ENCODE measurements at places on chromosomes 3 and 15.

DNA sequence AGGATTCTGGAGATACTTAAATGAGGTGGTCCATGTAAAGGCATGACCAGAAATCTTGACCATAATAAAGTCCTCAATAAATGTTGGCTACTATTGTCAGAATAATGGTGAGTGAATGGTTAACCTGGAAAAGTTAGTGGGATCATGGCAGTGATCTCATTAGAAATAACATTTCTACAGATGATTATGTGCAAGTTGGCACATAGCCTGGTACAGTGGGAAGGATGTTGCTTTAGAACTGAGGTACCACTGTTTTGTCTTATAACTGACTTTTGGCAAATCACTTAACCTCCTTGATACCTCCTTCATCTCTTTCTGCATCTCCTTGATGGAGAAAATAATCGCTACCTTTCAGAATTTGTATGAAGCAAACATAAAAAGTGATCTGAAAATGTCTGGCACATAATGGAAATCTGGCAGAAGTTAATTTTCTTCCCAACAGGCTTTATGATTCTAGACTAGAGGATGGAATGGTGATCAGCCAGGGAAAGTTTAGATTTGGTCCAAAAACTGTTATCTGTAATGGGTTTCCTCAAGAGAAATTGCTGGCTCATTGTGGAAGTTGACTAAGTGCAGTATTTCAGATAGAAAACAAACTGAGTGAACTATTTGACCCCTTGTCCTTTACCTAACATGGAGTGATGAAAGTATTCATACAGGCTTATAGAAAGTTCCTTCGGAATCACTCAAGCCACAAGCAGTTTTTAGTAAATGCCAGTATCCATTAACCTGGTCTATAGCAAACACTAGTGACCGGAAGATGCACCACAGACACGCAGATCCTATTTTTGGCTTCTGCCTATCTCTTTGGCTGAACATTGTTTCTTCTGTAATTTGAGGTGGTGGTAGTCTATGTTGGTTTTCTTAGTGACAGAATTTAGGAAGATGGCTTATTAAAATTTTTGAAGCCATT, 449.6 kb upstream of the TGFBR2 start:
- DNase-seq = no peak

GRCh38 chr3:99484871-99485270, 153.5 kb upstream of the COL8A1 start:
- no peak for DNase-seq

GRCh38 chr3:36124118-36124796, 256.0 kb upstream of the STAC start:
- DNase-seq = no peak

GRCh38 chr3:28835751-28836150, 445.1 kb upstream of the RBMS3 start:
- DNase-seq = no peak

DNA sequence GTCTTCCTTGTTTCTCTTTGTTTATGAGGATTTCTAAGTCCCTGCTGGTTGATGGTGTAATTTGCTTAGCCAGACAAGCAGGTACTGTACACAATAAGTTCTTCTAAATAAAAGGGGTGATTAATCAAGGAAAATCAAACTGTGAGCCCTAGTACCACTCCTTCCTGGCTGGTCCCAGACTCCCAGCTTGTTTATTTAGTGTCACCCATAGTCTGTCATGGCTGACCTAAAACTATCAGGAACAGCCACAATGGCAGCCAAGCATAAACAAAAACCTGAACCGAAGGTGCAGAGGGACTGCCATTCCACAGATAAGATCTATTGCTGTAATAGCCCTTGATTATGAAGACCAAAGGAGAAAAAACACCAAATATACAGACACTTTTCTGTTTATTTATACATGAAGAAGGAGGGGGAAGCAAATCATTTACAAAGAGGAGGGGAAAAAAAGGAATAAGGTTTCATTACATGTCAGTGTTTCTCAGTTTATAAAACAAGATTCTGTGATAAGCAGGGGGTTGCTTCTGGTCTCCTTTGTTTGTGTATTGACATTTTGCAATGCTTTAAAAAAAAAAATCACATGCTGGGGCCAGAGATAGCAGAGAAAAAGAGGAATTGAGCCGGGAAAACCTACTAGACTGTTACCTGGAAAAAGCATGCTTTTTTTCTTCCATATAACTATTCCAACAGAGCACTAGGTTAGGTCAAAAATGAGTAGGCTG, 182.4 kb upstream of the DPH6 start:
- no peak for DNase-seq

DNA sequence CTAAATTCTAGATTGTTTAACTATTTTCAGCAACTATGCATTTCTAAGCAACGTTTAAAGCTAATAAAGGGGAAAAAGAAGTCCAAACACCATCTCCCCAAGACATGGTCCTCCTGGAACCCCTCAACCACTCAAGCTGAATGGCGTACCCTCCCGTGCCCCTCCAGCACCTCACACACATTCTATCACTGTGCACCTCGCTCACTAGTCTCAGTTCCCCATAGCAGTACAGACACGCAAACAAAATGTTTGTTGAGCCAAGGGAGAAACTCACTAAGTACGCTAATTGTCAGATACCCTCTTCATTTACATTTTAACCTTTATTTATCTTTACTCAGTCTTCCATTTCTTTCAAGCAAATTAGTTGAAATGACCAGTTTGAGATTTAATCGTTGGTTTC, 48.8 kb downstream of the ACAP2 start:
- no peak for DNase-seq

- DNase-seq = no peak
These were observed 106.2 kb downstream of the TMCO5A start for GRCh38 chr15:38040615-38041014.

- DNase-seq = no peak
These were observed 297.5 kb downstream of the NTRK3 start for GRCh38 chr15:87959080-87959479.

- DNase-seq = no peak
These were observed 30.0 kb upstream of the SLC41A3 start for GRCh38 chr3:126113733-126114442.

GRCh38 chr3:45535665-45536064, 58.9 kb upstream of the LIMD1 start:
- no peak for DNase-seq

DNA sequence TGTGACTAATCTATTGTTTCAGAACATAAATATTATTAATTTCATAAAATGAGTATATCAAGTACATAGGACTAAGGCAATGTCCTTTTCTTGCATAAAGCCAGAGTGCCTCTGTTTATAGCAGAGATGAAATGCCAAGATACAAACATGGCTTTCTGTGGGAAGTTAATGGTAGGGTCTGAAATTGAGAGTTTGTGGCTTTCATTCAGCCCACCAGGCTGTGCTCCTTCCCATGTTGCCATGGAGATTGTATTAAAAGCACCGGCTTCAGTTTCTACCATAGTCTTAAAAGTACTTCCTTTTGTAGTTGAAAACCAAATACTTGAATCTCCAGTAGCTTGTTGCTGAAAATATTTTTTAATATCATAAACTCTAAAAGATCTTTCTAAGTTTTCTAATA, 114.0 kb downstream of the LRRC28 start:
- DNase-seq = no peak

GRCh38 chr3:44886561-44886960, 12.2 kb downstream of the TGM4 start:
- no peak for DNase-seq

GRCh38 chr3:2477620-2478019, 379.0 kb downstream of the CNTN4 start:
- no peak for DNase-seq

DNA sequence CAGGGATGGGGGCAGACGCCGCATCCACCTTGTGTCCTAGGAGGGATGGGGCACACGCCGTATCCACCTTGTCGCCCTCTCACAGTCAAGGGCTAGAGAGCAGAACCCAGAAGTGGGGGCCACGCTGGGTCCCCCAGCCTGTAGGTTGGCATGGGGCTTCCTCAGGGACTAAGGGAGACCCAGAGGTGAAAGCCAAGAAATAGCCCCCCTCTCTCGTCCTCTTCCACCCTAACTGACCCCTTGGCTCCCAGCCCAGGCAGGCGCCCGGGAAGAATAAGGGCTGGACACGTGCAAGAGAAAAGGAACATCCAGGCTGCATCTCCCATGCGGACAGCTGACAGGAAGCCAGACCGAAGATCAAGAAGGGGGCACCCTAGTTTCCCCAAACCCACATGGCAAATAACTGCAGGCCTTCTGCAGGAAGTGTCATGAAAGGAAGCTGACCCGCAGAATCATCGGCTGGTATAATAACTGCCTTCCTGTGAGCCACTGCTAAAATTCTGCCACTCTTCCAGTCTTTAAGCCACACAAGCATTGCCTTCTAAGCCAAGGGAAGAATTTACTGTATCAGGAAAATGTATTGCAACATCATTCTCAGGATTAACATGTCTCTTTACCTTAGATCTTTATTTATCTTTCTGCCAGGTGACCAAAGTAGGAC, 38.5 kb upstream of the TFRC start:
- DNase-seq = no peak

- DNase-seq = no peak
These were observed 100.0 kb downstream of the MME start for GRCh38 chr3:155179966-155180757.

GRCh38 chr3:129690406-129690805, 83.9 kb upstream of the PLXND1 start:
- DNase-seq = no peak

DNA sequence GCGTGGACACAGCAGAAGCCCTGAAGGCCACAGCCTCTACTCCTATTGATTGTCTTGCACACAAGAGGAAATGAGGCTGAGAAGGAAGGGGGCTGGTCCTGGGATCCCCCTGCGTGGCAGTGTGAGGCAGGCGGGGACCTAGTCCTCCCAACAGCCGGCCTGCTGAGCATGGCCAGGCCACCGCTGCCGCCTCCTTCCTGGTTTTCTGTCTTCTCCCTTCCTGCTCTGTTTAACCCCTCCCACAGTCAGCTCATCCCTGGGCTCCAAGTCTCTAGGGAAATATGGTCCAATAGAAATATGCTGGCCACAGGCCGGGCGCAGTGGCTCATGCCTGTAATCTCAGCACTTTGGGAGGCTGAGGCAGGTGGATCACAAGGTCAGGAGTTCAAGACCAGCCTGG, 42.1 kb upstream of the HES1 start:
- DNase-seq = no peak

- DNase-seq = no peak
These were observed 656.6 kb upstream of the NAALADL2 start for GRCh38 chr3:174202561-174202960.

DNA sequence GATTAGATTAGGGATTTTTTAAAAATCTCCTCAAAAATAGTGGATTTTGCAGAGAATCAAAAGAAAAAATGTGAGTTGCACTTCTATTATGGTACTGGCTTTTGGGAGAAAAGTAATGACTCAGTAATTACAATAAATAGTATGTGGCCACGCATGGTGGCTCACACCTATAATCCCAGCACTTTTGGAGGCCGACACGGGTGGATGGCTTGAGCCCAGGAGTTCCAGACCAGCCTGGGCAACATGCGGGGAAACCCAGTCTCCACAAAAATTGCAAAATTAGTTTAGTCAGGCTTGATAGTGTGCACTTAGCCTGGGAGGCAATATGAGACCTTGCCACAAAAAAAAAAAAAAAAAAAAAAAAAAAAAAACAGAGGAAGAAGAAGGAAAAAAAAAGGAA, 1098.2 kb downstream of the ZPLD1 start:
- no peak for DNase-seq

DNA sequence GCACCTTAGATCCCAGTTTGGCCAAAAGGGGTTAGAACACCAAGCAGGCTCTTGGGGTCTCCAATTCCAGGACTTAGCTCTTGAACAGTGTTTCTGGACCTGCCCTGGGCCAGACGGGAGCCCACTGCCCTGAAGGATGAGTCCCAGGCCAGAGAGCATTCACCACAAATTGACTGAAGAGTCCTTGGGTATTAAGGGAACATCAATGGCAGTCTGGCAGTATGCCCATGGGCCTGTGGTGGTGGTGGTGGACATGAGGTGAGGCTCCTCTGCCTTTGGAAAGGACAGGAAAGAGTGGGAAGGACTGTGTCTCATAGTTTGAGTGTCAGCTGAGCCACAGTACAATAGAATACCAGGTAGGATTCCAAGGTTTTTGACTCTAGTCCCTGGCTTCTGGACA, 960.0 kb downstream of the DIPK2A start:
- no peak for DNase-seq

DNA sequence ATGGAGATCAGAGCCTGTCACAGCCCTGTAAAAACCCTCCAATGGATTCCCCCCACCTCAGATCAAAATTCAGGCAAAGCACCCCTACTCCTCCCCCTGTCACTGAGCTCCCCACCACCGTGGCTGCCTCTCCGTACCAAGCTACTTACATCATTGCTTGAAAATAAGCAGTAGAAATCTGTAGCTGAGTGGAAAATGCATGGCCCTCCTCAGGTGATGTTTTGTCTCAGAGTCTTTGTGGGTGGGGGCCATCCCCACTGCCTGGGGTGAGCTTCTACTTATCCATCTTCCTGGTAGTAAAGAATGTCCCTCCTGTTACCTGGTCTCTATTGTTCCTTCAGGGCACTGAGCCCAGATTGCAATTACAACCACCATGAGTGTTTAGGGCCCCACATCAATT, 34.5 kb downstream of the SLCO2A1 start:
- no peak for DNase-seq

DNA sequence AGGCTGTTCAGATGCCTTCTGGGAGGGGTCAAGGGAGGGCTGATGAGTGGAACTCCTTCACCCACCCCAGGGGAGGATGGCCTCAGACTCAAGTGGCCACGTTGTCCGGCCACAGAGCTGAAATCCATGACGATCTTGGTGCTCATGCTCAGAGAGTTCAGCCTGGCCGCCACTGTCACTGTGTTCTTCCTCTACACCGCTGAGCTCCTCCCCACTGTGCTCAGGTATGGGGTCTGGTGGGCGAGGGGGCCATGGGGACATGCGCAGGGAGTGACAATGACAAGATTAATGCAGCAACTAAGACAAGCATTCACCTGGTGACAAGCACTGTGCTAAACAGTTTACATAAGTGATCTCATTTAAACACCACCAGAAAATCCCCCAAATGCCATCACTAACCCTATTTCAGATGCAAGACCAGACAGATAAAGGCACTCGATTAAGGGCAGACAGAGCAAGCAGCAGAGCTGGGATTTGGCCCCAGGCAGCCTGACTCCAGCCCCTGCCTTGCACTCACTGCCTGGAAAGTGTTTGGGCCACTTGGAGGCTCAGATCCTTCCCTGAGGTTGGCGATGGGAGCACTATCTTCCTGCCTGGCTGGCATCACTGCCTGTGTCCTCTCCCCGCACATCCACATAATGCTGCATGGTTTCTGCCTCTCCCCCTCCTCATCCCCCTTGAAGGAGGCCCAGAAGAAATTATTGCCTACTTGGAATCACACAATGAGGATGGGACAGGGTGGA, 30.9 kb upstream of the XYLB start:
- no peak for DNase-seq

- no peak for DNase-seq
These were observed 10.8 kb upstream of the RASA2 start for GRCh38 chr3:141476033-141476432.

GRCh38 chr3:86913160-86913559, 77.8 kb downstream of the VGLL3 start:
- DNase-seq = no peak

DNA sequence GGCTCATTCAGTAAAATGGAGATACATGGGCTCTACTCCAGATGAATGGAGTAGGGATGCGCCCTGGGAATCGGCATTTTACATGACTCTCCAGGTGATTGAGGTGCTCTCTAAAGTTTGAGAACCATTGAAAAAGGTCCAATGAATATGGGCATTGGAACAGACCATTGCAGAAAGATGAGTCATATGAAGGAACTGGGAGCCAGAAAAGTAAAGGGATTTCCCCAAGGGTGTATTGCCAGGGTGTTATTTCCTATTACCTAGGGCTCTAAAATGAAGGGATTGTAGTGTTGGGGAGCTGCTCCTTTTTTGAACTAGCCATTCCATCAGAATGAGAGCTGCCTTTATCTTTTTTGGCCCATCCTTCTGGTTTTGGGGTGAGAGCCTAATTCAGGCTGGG, 21.7 kb downstream of the CLDN11 start:
- no peak for DNase-seq
